Ovary (tissue), 10 donors: ENCODE measurements at places on chromosomes 11 and 22.

GRCh38 chr11:27910186-27910931 lies 197.6 kb downstream of the KIF18A start:
- no peak for DNase-seq

- peak; percentile 16 for DNase-seq
Observed at GRCh38 chr11:64762674-64763525, 3.1 kb upstream of the PYGM start.

DNA sequence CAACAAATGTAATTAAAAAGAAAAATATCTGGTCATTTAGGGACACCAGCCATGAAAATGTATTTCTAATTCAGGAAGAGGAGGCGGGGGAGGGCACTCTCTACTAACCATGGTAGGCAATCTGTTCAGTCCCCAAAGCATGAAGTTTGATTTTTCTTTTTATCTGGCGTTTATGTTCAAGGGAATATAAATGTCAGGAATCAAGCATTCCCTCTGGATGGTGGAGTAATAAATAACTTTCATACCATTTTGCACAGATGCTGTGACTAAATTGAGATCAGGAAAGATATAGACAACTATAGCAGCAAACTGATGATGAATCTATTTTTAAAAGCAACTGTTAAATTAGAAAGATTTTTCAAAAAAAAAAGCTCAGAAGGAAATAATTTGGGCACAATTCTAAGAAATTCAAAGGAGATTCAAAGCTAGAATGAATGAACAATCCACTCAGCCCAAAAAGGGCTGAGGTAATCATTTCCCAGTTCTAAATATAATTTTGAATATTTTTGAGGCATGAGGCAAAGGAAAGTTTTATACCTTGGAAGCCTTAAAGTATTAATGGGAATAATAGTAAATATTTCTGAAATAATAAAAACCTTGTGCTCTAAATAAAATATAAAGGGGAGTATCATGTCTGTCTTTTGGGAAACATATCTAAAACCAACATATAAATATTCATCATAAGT lies 146.4 kb upstream of the POU2AF2 start:
- no peak for DNase-seq

GRCh38 chr11:19077965-19078364 lies 17.4 kb upstream of the MRGPRX2 start:
- DNase-seq: no peak

- no peak for DNase-seq
Observed at GRCh38 chr11:516400-516799, 9.4 kb upstream of the RNH1 start.

DNA sequence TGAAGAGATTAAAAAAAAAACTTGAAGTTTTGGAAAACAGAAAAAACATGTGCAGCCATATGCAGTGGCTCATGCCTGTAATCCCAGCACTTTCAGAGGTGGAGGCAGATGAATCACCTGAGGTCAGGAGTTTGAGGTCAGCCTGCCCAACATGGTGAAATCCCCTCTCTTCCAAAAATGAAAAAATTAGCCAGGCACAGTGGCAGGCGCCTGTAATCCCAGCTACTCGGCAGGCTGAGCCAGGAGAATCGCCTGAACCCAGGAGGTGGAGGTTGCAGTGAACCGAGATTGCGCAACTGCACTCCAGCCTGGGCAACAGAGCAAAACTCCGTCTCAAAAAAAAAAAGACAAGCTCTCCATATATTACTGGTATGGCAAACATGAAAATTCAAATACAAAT lies 7.6 kb downstream of the DLG2 start:
- no peak for DNase-seq

GRCh38 chr22:23575601-23576000 lies 4.5 kb downstream of the IGLL1 start:
- DNase-seq: no peak

DNA sequence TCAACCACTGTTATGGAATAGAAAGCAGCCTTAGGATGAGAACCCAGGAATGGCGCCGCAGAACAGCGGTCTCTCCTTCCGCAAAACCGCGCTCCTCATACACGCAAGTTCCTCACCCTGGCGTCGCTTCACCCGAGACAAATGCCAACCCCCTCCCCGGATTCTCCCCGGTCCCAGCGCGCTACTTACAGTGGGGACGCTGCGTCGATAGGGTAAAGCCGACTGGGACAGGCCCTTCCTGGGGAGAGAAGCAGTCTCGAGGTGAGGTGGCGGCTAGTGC lies 287 bp downstream of the RPS13 start:
- DNase-seq: no peak

GRCh38 chr11:96642583-96642982 lies 252.8 kb downstream of the JRKL start:
- DNase-seq: no peak

DNA sequence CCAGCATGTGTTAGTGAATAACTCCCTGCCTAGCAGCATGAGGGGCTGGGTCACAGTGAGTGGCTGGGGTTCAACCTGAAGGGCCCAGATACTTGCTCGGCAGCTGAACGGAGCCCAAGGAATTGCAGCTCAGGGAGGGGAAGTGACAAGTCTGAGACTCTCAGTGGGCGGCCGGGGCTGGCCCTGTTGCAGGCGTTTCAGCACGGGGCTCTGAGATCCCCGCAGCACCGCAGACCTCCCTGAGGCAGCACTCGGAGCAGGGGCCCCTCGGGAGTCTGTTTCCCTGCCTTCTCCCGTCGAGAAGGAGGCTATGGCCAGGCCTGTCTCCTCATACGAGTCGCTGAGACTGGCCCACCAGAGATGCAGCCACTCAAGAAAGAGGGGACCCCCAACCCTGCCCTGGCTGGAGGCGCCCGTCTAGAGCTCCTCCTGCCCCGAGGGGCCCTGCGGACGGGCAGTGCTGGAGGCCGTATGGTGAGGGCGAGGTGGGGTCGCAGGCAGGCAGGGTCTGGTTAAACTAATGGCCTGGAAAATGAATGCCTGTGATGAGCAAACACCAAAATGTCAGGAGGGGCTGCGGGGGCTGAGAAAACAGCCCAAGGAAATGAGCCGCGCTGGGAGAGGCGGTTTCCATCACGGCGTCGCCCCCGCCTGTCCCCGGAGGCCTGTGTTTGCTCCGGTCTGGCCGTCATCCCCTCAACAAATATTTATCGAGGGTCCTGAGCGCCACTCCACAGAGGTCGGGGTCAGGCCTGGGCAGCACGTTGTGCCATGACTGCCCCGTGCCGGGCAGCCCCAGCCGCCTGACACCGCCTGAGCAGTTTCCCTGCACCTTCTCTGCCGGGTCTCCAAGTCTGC lies 9.3 kb downstream of the TSSC4 start:
- no peak for DNase-seq

GRCh38 chr22:37147186-37147990 lies 2.3 kb downstream of the IL2RB start:
- DNase-seq: no peak

DNA sequence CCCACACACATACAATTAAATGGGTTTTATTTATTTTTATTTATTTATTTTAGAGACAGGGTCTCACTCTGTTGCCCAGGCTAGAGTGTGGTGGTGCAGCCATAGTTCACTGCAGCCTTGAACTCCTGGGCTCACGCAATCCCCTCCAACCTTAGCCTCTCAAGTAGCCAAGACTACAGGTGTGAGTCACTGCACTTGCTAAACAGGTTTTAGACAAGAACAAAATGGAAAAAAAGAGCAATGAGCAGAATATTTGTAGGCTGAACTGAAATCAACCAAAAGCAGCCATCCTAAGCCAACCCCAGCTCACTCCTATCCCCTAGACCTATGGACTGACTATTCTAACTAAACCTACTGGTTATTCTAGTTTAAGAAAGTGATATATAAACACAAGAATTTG lies 37.8 kb downstream of the MRE11 start:
- no peak for DNase-seq

GRCh38 chr22:39994566-39995392 lies at the start of gene FAM83F:
Gene FAM83F (plus strand): TSS chr22:39994954. CDS start chr22:39995043, 89 bp downstream.
- peak; percentile 21 for DNase-seq

DNA sequence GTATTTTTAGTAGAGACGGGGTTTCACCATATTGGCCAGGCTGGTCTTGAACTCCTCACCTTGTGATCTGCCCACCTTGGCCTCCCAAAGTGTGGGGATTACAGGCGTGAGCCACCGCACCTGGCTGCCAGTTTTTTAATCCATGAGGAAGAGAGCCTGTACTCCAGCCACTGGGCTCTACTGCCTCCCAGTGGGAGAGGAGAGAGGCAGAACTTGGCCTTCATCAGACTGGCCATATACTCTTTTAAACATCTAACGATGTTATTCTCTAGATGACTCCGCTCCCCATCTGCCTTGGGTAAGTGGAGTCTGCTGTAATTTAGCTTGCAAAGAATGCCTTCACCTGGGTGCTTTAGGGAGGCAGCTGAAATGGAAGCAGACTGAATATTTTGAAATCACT lies 34.6 kb downstream of the SLC6A5 start:
- no peak for DNase-seq

- DNase-seq: peak; percentile 67
Observed at GRCh38 chr11:43905813-43906241, 25.2 kb downstream of the ALKBH3 start.

DNA sequence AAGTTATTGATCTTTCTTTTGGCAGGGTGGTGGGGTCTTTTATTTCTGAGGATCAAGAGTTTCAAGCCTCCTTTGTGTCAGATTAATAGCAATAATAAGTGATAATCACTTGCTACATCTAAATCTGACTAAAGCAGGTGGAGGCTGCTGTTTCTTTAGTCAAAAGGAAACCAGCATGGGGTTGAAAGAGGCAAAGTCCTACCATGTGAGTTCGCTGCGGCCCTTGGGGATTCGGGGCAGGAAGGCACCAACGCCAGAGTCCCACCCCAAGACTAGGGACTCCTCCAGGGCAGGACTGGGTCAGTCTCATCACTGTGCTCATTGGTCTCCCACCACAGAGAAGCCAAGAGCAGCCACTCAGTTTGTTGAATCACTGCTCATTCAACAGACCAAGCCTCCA lies 73.0 kb downstream of the TENM4 start:
- DNase-seq: no peak

DNA sequence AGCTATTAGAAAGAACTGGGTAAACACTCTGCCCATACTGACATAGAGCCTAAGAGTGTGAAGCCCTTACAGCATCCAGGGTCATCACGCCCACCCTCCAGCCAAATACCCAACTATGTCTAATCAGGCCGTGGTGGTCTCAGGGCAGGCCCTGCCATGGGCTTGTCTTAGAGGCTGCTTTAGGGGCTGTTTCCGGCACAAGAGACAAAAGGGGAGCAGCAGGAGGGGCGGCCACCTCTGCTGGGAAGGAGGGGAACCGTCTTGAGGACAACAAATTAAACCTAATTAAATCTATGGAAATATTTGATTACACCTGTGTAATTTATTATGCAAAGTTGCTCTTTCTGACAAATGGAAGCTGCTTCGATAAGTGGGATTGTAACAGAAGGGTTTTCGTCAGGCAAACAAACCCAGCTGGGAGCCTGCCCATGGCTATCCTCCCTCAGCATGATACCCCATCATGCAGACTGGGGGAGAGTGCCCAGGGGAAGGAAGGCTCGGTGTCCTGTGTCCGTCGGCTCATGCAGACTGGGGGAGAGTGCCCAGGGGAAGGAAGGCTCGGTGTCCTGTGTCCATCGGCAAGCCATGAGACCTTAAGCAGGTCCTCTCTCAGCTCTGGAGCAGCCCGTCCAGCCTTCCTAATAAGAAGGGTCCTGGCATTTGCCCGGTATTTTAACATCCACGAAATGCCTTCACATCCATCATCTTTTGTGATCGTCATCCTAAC lies 163.6 kb upstream of the B3GAT1 start:
- no peak for DNase-seq

- peak; percentile 26 for DNase-seq
Observed at GRCh38 chr22:17063411-17064106, 21.2 kb upstream of the IL17RA start.

DNA sequence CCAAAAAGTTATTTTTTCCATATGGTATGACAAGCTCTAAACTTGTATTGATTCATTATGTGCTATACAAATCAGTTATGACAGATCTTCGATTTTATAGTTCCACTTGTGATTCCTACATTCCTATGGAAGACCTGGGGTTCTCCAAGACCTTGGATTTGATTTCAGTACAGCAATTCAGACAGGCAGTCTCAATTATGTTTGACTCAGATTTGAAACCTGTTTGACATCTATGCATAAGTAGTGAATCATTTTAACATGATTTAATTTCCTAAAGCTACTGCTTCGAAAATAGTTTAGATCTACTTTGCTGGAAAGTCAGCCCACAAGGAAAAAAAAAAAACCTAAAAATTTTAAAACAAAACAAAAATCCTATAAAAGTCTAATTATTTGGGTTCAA lies 820.4 kb downstream of the LUZP2 start:
- DNase-seq: no peak

GRCh38 chr11:70876685-70877084 lies 375.7 kb downstream of the SHANK2 start:
- DNase-seq: no peak

DNA sequence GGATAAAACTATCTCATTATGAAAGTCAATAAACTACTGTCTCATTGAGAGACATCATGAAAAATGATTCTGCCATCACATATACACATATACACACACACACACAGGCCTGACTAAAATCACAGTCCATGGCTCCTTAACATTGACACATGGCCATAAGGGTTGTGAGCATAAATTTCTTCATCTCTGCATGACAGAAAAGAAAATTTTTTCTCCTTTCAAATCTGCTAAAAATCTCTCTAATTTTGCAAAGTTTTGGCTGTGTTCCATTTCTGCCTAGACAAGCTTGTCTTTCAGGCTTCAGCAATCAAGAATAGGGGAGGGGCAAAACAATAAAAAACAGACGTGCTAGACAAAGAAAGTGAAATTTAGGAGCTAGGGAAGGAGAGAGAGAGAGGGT lies 324.5 kb downstream of the LRRC4C start:
- no peak for DNase-seq

DNA sequence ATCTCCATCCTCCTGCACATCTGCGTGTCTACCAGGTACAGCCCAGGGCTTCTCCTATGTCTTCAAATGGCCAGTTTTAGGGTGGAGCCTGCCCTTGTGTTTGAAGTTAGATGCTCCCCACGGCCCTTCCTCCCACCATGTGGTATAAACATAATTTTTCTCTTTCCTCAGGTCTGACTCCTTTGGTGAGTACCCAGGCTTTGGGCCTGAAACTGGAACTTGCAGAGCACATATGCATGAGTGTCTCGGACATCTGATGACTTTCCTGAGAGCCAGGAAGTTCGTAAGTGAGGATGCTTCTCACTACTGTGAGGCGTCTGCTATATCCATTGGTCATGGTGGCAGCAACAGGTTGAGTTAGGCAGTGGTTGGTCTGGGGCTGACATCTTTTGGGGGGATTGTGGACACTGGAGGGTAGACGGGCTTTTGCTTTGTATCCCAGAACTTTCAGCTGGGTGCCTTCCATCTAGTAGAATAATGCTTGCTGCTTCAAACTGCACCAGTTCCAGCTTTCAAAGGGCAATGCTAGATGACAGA lies 16.2 kb downstream of the CSRP3 start:
- no peak for DNase-seq

- DNase-seq: no peak
Observed at GRCh38 chr22:39384750-39385480, 14.7 kb upstream of the TAB1 start.

DNA sequence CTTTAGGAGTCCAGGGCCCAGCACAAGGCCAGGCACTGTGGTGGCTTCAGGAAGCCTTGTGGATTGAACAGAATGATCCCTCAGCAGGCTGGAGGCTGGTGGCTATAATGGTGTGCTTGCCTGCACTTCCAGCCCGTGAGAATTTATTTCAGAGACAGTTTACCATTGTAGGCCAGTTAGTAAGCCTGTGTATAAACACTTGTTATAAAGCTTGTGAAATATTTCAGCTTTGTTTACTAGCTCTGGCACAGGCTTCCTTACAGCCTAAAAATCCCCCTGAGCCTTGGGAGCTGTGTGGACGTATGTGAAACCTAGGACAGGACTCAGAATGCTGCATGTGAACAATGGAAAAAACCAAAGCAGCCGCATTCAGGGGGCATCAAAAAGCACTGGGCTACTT lies 26.6 kb upstream of the ACER3 start:
- DNase-seq: no peak
